ENCODE measurements at places on chromosomes 6 and 20.

GRCh38 chr6:169783401-169783800 is 32.0 kb downstream of the ERMARD start:
- DNase-seq, result no peak

GRCh38 chr20:50559856-50560638 is 49.9 kb downstream of the PTPN1 start:
- no peak for DNase-seq

DNA sequence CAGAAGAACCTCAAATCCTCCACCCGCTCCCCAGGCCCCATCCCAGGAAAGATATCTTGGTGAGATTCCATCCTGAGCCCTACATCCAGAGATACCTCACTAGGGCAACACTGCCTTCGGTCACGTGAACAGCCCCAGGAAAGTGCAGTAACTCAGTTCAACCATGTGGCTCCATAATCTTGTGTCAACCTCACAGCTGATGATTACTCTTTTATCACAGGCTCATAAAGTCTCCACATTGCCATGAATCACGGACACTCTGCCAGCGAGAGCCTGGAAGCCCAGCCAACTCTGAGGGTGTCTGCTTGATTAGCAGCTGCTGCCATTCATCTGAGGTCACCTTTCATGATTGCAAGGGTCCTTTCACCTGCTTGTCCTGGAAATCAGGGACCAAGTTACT is 175.8 kb upstream of the LRFN2 start:
- no peak for DNase-seq

- no peak for DNase-seq
These were observed 29.6 kb downstream of the PSMB1 start for GRCh38 chr6:170523256-170524171.

DNA sequence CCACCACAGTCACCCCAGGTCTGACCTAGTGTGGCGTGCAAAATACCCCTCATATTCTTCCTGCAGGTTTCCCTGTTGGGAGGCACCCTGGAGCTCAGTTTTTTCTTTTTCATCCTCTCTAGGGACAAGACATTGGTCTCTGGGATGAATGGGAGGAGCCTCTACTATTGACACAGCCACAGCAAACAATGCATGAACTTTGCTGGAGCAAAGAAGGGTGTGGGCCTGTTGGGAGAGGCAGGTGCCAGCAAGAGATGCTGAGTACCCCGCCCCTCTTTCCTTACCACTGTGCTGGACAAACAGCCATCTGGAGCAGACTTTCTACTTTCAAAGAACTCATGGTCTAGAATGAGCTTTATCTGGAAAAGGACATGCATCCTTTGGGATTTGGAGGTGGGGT is 10.1 kb downstream of the TGM3 start:
- no peak for DNase-seq

DNA sequence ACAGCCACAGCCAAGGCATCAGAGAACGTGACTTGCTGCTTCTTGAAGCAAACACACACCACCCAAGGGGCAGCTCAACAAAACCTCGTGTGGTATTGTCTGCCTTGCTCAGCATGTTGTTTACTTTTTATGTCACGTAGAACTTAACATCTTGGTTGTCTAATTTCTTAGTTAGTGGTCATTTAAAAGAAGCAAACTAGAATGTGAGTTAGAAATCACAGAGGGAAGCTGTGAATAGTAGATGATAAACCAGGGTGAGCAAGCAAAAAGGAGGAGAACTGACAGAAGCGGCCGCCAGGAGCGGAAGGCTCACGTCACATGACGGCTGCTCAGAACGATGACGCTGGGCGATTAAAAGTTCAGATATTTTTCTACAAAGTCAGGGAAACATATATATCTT is 51.5 kb upstream of the KIF25 start:
- no peak for DNase-seq

GRCh38 chr6:92690997-92691599 is 728.3 kb downstream of the EPHA7 start:
- DNase-seq, result no peak

GRCh38 chr20:8121666-8122065 is 10.4 kb upstream of the PLCB1 start:
- no peak for DNase-seq

DNA sequence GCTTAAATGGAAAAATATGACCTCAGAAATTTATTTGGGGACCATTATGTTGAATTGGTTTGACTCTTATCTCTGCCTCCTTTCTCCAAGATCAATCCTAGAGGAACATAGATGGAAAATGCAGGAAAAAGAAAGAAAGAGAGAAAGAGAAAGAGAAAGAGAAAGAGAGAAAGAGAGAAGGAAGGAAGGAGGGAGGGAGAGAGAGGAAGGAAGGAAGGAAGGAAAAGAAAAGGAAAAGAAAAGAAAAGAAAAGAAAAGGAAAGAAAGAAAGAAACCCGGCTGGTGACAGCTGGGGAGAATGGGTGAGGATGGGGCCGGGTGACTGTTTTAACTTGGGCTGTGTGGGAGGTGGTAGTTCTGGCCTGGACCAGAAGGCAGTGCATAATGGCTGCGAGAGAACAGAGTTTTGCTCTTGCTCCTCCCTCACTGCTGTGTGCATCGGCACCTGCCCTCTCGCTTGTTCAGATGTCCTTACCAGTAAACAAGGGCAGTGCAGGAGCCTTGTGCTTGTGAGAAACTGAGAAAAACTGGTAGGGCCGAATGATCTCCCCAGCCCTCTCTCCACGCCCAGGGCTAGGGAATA is 24.7 kb downstream of the GLO1 start:
- DNase-seq, result peak; percentile 40

GRCh38 chr20:10644458-10645204 is 29.2 kb downstream of the JAG1 start:
- peak; percentile 37 for DNase-seq

- DNase-seq, result no peak
These were observed 204.4 kb downstream of the ZMYND8 start for GRCh38 chr20:47152068-47152467.

DNA sequence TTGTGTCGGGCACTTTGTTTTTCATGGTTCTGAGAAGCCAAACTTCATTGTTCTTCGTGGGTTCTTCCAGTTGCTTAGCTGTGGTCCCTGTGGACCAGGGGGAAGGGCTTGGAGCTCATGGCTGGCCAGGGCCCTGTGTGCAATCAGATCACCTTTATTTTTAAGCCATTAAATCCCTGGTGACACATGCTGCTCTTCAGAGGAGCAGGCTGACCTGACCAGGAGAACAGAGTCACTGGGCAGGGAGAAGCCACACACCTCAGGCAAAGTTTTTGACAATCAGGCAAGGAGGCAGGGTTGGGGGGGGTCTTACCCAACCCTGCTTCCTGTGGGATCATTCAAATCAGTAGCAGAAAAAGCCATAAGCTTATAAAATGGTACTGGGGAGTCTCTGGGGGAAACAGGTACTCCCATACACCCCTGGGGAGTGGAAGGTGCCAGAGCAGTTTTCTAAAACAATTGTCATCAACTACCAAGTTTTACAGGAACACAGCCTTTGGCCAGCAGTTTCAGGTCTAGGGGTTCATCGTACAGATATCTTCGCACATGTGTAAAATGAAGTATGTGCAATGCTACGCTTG is 37.0 kb upstream of the PREX1 start:
- DNase-seq, result no peak

DNA sequence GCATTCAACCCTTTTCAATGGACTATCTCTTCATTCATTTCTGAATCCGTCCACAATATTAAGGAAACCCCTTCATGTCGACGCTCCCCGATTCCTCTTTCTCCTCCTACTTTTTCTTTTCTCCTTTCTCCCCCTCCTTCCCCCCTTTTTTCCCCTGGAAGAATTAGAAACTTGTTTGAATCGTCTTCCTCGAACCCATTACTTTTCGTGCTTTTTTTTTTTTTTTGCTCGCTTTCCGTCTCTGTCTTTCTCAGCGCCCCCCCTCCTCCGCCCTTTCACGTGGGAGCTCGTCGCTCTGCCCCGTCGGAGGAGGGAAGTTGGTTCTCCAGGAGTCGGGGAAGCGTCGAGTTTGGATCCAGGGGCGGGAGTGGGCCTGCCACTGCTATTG is 2.3 kb upstream of the NKX2-2 start:
- DNase-seq, result no peak

- DNase-seq, result no peak
These were observed 1.2 kb downstream of the PLAGL1 start for GRCh38 chr6:144006736-144007477.

- no peak for DNase-seq
These were observed 967.4 kb downstream of the PHF3 start for GRCh38 chr6:64602993-64603392.

- no peak for DNase-seq
These were observed 30.8 kb downstream of the WRNIP1 start for GRCh38 chr6:2795956-2796355.

GRCh38 chr20:59211208-59211765 is 47.7 kb downstream of the ZNF831 start:
- no peak for DNase-seq

DNA sequence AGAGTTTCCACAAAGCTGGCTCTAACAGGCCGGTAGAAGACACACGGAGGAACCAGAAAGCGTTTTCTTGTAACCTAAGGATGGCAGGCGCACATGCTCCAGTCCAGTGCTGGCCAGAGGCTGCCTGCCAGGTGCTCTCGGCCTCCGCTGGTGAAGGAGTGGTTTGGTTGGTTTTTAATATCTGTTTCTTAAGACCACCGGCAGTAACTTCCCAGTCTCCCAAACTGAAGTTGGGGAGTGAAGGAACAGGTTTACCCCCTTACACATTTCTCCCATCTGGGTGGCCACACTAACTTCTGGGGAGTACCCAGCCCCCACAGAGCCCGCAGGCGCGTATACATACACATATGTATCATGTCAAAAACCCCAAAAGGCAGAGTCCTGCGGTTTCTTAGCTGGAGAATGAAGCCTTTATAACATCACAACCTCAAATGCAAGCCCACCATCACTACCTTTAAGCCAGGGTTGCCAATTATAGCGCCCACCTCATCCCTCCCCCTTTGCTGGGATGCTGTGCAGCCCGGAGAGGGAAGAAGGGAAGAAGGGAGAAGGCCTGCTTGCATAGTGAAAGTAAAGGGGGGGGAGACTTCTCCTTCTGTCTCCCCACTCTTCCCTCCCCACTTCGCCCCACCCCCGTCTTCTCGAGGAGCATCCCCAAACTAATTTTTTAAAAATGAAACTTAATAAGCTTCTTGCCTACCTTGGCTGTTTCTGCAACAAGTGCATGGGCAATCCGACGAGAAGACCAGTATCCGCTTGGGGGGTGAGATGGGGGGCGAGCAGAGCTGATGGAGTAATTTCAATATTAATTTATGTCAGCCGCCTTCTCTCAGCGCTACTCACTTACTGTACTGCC is 1.0 kb downstream of the TRERF1 start:
- no peak for DNase-seq

DNA sequence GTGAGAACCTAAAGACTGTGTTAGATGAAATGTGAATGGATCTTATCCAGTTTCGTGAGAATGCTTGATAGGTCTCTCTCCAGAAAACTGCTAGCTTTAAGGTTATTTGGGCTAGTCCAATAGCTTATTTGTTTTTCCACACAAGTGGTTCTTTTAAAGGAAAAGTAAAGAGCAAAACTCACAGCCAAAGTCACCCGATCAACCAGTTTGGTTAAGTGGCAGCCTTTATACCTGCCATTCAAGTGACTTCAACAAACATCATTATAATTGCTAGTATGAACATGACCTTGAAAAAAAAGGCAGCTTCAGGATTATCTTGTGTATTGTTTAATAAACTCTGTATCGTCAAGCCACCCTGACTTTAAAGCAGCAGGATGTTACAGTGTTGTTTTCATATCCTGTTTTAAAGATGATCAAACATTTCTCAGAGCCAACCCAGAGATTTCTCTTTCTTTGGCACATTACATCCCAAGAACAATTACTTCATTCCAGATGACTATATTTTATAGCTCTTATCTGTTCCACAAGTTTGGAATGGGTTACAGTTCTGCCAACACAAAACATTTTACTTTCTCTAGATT is 253.4 kb downstream of the EPHA7 start:
- DNase-seq, result no peak

GRCh38 chr20:64102647-64103354 is 4.6 kb downstream of the NPBWR2 start:
- DNase-seq, result no peak

DNA sequence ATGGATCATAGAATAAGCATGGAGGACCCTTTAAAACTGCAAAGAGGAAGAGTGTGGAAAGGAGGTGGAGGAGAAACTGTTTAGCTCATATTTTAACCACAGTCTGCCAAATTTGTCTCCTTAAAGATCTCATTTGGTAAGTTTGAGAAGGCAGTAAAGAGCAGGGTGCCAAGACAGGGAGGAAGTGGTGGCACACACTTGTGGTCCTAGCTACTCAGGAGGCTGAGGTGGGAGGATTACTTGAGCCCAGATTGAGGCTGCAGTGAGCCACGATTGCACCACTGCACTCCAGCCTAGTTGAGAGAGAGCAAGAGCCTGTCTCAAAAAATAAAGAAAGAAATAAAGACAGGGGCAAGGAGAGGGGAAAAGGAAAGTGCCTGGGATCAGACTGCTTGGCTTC is 16.8 kb upstream of the DCBLD1 start:
- no peak for DNase-seq

DNA sequence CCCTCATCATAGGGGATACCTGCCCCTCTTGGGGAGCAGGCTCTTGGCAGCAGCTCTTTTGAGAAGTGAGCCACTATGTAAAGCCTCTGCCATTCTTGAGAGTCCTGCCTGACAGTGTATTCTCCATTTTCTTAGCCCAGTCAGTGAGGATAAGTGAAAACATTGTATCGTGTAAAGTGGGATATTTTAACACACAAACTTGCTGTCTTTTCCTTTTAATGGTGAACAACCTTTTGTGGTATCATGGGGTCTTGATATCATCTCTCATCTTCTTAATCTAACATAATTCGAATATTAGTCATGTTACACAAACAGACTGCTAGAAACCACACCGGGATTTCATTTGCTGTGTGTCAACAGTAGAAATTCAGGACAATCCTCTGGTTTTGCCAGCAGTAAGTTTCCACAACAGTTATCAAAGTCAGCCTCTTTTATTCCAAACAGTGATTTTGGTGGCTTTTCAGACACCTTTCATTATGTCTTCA is 136.2 kb downstream of the HIVEP1 start:
- no peak for DNase-seq

DNA sequence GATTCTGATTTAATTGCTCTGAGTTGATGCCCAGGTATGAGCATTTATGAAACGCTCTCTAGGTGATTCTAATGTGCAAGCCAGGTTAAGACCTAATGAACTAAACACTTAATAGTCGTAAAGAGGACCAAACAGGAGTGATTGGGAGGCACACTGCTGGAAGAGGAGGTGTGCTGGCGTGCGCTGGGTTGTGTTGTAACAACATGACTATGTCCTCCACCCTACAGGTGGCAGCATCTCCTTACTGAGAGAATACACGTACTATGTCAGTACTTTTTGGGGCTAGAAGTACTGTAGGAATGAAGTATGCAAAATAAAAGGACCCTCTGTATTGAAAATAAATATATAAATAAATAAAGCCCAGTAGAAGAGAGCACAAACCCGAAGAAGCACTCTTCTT is 11.9 kb downstream of the C6orf89 start:
- DNase-seq, result no peak

Measured in GM10248 (cell line).